HCEC 1CT (cell line): ENCODE measurements at places on chromosomes 7 and 10.

- no peak for DNase-seq
Observed at GRCh38 chr10:7955446-7955845, 99.0 kb upstream of the GATA3 start.

DNA sequence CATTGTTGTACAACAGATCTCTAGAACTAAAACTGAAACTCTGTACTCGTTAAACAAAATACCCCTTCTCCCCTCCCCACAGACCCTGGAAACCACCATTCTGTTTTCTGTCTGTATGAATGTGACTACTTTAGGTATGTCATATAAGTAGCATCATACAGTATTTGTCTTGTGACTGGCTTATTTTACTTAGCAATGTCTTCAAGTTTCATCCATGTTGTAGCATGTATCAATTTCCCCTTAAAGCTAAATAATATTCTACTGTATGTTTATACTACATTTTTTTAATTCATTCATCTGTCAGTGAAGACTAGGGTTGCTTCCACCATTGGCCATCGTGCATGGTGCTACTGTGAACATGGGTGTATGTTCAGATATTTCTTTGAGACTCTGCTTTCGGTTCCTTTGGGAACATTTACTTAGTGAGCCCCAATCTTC, 71.2 kb upstream of the RPA3 start:
- no peak for DNase-seq

DNA sequence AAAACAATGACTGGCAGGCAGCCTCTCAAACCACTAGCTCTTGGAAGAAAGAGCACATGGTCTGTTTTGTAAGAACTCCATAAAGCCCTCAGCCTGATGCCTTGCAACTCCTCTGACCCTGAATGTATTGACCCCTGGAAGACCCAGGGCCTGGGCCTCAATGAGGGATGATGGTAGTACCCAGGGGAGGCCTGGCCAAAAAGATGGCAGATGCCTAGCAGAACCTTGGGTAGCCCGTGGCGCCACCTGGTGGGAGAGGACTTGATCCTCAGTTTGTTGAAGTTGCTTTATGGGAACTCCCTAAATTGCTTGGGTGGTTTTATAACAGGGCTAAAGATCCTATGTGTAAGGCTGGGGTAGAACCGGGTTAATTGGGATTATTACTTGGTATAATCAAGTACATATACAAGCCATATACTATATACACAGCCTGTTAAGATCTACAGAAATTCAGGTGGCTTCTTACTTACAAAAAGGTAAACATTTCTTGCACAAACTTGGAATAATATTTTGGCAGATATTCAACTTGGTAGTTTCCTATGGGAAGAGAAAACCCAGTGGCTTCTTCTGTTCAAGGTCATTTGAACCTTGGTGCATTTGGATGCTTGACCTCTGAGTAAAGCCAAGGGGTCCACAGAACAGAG, 95.8 kb upstream of the CACUL1 start:
- DNase-seq, result peak; percentile 49

- no peak for DNase-seq
Observed at GRCh38 chr7:111413739-111414138, 148.6 kb downstream of the IMMP2L start.

DNA sequence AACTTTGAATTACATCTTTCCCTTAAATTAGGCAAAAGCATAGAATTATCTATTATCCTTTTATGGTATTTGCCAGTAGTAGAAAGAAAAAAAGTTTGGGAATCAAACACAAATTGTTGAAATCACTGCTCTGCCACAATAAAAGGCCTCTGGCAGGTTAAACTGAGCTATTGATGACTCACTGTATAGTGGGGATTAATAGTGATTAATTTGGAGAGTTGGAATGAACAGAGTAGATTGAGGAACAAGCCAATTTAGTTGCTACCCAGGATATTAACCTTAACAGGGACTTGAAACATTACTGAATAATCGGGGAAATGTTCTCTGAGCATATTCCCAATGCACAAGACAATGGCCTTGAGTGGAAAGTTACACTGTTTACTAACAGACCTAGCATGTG, 33.1 kb downstream of the MASTL start:
- DNase-seq, result no peak

DNA sequence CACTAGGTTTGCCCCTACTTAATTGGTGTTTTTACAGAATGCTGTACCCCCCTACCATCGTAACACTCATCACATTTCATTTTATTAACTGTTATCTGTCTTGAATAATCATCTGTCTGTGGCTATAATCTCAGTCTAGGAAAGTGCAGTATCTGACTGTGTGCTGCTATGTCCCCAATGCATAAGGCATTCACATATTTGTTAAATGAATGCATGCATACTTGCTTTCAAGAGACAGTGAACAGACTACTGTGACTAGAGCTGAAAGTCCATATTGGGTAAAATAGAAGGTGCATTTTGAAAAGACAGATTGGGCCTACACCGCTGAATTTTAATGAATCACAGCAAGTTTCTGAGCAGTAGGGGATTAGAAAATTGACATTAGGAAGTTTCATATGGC, 112.3 kb downstream of the ARHGAP12 start:
- peak; percentile 73 for DNase-seq

DNA sequence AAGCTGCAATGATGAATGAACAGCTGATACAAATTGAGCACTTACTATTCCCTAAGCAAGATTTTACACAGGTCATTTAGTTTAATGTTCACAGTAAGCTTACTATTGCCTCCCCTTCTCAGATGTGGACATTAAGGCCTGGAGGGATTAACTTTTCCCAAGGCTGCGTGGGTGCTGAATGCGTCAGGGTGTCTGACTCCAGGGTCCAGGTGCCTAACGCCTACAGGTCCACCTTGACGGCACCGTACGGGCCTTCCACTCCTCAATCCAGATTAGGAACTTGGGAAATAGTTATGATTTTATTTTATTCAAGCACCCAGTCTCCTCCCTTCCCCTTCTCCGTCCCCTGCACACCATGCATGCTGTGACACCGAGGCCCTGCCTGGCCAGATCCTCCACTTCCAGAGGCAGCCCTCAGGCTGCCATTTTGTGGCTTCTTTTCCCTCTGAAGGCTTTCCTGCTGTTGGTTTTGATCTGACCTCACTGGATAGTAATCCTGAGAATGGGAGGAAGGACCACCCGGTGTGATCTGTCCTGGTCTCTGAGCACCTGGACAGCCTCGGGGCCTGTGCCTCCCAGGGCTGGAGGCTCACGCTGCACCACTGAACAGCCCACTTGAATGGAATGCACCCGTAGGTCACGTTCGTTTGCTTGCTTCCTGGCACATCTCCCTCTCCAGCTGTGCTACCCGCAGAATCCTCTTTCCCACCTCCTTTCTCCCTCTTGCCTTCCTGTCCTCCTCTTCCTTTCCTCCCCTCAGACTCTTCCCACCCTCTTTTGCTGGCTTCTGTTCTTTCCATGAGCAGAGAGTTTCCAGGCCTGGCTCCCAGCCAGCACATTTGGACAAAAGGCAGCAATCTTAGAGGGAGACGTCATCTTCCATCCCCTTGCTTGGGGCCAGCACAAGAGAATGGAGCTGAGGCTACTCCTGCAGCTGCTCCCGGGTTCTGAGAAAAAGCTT, 14.4 kb downstream of the DENND2A start:
- DNase-seq, result peak; percentile 73

- no peak for DNase-seq
Observed at GRCh38 chr7:134419875-134420274, 39.0 kb downstream of the AKR1B1 start.

DNA sequence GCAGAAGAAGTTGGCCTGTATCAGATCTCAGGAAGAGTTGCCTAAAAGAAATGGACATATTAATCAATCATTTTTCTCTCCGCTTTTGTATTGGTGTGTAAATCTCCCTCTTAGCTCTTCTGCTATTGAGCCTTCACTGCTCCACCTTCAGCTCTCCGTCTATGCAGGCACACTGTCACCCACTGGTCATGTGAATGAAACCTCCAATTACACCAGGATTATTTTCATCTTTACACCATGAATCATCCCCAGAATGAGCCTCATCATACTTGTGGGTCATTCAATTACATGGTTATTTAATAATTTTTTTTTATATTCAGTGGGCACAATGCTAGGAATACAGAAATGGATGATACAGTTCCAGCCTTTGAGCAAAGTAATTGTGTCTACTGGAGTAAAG, 92.6 kb downstream of the LRRC4 start:
- peak; percentile 83 for DNase-seq

DNA sequence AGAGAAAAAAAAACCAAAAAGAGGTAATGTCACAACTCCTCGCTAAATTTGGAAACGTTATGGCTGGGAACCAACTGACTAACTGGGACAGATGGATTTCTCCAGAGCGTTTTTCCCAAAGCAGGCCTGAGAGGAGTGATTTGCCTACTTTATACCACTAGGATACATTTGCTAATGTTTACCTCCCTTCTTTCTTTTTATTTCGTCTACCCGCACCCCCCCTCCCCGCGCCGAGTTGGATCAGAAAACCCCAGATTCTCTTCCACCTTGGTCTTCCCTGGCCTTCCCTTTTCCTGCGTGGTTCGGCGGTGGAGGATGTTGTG, 7.2 kb downstream of the CPA2 start:
- DNase-seq, result peak; percentile 81
